ENCODE measurements at places on chromosomes 11 and 22.

- no peak for DNase-seq
Observed at GRCh38 chr11:61507962-61508861, at the start of gene LRRC10B. Gene LRRC10B, plus strand, starts transcription at chr11:61508749. Its CDS starts 250 bp downstream, at chr11:61508999.

DNA sequence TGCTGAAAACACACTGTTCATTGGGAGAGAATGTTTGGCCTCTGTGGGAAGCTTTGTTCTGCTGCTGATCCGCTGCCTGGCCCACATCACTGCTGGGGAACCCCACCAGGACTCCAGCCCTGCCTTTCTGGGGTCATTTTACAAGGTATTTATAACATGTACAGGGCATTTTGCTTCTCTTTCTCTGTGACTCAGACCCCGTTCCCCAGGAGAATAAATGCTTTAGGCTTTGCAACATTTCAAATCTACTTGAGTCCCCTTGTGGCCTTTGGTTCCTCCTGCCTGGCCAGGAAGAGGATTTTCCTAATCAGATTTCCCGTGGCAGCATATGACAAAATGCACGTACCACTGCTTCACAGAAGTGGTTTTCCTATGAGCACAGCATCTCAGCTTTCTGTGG, 43.0 kb downstream of the BTG4 start:
- no peak for DNase-seq

DNA sequence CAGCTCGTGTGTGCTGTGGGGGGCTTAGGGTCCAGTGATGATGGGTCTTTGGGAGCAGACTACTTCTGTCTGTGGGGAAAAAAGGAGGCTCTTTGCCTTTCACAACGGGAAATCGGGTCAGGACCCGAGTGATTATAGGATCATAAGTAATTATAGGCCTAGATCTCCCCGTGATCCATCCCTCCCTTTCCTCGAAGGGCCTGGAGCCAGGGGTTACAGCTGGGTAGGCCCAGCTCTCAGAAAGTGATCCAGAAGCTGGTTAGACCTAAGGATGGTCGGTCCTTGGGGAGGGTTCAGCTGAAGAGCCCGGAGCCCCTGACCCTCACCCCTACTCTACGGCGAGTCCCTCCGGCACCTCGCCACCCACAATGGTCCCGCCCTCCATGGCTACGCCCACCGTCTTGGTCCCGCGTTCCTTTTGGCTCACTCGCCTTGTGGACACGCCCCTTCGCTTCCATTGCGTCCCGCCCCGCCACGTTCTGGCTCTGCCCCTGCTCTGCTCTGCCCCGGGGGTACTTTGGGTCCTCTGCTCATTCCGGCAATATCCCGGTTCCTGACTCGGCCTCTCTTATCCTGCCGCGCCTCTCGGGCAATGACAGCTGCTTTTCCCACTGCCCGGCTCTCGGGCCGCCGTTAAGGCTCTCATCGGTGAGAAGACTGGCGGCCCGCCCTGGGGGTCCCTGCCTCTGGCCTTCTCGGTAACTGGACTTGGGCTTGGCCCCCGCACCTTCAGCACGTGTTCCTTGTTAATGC, 5.0 kb downstream of the IGSF22 start:
- DNase-seq = no peak

- no peak for DNase-seq
Observed at GRCh38 chr11:10993186-10993585, 135.3 kb upstream of the ZBED5 start.

DNA sequence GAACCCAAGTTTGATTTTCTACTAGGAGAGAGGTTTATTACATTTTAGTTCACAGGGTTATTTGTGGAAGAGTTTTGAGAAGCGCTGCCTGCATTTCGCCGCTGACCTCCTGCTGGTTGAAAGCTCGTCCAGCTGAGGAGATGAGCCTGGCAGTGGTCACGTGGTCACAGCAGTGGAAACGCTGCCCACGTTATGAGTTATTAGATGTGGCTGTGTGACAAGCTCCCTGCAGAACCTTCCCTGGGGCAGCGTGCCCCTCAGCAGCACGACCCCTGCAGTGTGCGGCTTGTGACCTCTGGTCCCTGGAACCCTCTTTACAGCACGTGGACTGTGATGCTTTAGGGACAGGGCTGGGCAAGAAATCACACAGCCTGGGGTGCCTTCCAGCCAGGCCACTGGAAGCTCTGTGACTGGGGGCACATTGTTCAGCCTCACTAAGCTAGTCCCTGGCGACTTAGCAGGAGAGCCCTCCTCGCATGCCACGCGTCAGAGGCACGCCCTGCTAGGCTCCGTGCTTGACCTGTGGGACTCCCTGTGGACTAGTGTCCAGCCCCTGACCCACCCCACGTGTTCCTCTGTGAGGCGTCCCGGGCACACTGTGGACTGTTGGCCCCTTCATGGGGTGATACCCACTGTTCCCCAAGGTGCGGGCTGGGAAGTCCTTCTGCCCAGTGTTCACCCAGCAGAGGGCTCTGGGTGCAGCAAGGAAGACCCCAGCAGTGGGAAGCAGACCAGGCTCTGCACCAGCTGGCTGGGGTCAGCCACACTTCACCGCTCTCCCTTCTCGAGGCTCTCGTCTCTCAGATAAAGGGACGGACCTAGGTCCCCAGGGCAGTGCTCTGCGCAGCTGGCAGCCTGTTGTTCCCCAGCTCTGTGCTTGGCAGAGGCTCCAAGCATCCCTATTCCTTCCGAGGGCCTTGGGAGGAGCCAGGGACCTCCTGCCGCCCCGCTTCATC, 349.5 kb downstream of the TBC1D22A start:
- DNase-seq = no peak

DNA sequence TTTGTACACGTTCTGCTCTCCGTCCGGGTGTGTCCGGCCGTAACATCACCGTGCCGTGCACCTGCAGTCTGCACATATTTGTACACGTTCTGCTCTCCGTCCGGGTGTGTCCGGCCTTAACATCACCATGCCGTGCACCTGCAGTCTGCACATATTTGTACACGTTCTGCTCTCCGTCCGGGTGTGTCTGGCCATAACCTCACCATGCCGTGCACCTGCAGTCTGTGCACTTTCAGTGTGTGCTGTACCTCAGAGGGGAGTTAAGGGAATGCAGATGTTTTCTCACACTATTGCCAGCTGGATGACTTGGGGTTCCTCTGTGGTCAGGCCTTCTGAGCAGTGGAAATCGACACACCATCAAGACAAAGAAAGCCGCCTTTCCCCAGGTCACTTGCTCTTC, 4.2 kb downstream of the TTLL8 start:
- no peak for DNase-seq

- no peak for DNase-seq
Observed at GRCh38 chr11:2196970-2197770, 25.6 kb upstream of the TH start.

- DNase-seq = no peak
Observed at GRCh38 chr11:20754933-20755332, 85.5 kb downstream of the NELL1 start.

DNA sequence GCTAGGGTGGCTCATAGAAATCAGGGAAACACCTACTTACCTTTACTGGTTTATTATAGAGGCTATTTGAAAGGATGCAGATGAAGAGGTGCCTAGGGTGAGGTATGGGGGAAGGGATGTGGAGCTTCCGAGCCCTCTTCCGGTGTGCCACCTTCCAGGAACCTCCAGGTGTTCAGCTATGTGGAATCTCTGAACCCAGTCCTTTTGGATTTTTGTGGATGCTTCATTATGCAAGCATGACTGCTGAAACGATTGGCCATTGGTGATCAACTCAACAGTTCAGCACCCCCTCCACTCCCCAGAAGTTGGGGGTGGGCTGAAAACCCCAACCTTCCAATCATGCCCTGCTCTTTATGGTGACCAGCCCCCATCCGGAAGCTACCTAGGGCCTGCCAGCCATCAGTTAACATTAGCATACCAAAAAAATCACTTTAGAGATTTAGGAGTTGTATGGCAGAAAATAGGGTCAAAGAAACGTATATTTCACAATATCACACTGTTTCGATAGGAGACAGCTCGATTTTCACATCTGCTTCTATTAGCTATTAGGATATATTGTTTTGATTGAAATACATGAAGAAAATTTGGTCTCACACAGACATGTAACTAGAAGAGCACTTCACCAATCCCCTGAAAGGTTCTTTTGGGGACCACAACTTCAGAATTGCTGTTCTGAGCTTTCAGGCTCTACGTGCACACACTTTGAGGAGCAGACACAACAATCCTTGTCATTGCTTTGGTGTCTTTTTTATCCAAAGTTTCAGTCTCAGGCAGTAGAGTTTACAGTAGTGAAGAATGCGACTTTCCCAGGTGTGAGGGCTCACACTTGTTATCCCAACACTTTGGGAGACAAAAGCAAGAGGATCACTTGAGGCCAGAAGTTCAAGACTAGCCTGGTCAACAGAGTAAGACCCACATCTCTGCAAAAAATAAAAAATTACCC, 3.3 kb upstream of the POLR2G start:
- no peak for DNase-seq

DNA sequence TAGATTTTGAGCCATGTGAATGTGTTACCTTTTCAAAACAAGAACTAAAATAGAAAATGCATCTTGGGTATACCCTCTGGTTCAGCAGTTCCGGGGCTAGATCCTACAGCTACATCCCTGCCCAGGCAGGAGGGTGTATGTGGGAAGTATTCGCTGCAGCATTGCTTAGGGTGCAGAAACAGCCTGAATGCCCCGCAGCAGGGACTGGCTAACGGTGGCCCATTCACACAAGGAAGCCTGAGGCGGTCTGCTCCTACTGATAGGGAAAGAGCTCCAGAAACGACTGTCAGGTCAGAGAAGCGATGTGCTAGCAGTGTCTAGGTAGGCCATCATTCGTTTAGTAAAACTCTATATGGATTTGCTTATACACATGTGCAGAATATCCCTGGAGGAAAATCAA, 9.9 kb upstream of the RASL10A start:
- DNase-seq = no peak

- DNase-seq = no peak
Observed at GRCh38 chr11:74681686-74682651, 49.3 kb downstream of the CHRDL2 start.

DNA sequence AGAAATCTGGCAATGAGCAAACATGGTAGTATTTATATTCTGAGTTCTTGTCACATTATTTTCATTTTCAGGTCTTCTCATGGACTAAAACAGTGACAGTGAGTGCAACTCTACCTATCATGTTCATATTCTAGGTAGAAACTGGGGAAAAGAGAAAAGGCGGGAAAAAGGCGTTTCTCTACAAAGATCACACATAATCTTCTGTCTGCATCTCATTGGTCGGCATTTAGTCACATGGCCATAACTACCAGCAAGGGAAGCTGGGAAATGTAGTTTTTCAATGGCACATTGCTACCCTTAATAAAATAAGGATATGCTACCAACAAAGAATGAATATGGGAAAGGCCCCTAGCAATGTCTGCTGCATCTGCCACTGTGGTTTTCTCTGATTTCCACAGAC, 57.6 kb upstream of the B3GAT1 start:
- no peak for DNase-seq

DNA sequence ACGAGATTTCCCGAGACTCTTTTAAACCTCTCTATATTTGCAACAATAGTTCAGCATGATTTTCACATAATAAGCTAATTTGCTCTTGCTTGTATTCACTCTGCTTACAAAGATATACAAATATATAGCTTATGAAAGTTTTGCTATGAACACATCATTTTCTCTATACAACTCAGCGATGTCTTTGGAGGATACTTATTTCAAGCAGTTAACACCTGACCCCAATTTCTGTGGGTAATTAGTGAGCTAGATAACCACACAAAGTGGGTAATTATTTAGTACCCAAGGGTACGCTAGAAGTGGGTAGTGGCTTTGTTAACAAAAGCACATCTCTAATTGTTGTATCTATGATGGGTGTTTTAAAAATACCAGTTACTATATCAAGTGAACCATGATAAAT, 12.3 kb downstream of the BLID start:
- no peak for DNase-seq

All from esophagus squamous epithelium (tissue), 5 donors.